ENCODE measurements at places on chromosomes 13 and 19.
A peak's percentile ranks its signal among the peaks of the same experiment; 100 is the strongest.

- DNase-seq: no peak
Observed at GRCh38 chr13:36789061-36789460, 30.0 kb upstream of the RFXAP start.

DNA sequence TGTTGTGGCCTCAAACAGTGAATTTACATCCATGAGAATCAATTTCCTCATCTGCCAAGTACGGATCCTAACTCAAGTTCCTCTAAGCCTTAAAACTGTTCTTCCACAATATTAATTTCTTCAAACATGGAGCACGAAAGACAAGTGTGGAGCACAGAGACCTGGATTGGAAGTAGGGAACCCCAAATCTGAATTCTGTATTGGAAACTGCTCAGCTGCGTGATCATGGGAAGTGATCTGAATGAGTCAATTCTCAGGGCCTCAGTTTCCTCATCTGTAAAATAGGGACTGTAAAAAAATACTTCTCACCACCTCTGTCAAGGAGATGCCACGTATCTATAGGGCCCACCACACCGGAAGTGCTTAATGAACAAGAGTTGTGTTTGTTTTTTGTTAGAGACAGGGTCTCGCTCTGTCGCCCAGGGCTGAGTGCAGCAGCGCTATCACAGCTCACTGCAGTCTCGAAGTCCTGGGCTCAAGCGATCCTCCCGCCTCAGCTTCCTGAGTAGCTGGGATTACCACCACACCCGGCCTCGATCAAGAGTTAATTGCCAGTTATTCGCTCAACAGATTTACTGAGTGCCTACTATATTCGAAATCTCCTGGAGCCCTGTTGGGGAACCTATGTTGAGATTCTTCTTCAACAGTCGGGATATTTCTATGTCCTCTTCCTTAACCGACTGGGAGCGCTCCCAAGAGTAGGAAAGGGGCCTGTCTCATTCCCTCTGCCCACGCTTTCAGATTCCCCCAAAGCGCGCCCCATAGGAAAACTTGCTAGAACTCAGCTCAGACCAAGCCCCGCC, 1.6 kb downstream of the SERTAD3 start:
- DNase-seq: no peak

GRCh38 chr13:95955255-95955654, 97.9 kb downstream of the UGGT2 start:
- no peak for DNase-seq

DNA sequence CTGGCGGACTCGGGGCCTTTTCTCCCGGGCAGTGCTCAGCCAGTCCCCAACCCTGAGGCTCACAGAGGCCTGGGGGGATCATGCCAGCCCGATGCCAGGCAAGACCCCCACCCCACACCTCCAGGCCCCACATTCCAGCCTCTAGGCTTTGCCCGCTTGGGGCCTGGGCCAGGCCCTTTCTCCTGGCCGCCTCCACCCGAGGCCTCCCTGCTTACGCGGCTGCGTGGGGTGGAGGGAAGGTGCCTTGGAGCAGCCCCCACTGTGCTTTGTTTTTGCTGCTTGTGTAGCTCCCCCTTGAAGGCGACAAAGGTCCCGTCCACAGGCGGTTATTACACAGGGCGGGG, 38.4 kb downstream of the SMIM24 start:
- no peak for DNase-seq

- no peak for DNase-seq
Observed at GRCh38 chr13:62251734-62252133, 836.1 kb upstream of the PCDH20 start.

GRCh38 chr19:3984908-3985642, at the start of gene EEF2:
Gene EEF2, minus strand, starts transcription at chr19:3985463. Its CDS starts 83 bp downstream, at chr19:3985380.
- DNase-seq: peak; percentile 93

- DNase-seq: no peak
Observed at GRCh38 chr13:45349438-45349837, 8.5 kb upstream of the TPT1 start.

- peak; percentile 50 for DNase-seq
Observed at GRCh38 chr13:27353166-27353583, 71.2 kb upstream of the GTF3A start.

- peak; percentile 92 for DNase-seq
Observed at GRCh38 chr19:46466536-46467196, 4.7 kb downstream of the PNMA8A start.

DNA sequence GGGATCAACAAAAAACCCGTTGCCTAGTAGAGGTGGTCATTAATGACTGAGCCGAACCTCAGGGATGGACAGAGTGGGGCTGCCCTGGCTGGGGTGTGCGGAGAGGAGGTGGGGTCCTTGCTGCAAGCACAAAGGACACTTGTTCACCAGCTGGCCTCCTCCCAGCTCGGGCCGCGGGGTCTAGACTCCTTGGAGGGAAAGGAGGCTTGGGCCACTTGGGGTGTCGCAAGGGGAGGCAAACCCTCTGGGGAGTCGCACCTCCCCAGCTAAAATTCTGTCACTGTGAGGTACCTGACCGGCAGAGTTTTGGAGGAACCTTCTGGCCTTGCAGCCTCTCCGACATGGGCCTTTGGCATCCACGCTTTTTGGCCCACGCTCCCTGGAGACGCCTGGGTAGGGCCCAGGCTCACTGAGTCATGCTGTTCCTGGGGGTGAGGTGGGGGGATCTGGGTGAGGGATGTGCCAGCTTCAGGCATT, 8.2 kb downstream of the KLHL26 start:
- DNase-seq: no peak

GRCh38 chr19:17294051-17294891, 9.0 kb downstream of the ABHD8 start:
- no peak for DNase-seq

- DNase-seq: no peak
Observed at GRCh38 chr19:34722353-34722752, 11.7 kb upstream of the ZNF181 start.

DNA sequence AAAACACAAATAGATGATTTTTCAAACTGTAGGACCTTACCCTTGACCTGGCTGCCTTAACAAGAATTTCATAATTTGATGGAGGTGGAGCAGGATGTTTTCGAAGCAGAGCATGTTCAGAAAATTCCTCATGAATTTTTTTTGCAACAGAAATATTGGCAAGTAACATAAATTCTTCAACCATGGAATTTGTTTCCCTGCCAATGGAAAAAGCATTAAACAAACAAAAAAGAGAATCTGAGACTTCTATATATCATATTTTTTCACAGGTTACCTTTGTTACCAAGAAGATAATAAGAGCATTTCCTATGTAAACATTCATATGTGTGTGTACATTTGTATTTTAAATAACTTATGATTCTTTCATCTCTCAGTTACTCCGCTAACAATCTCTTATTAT, 18.3 kb downstream of the DIS3 start:
- DNase-seq: peak; percentile 60

DNA sequence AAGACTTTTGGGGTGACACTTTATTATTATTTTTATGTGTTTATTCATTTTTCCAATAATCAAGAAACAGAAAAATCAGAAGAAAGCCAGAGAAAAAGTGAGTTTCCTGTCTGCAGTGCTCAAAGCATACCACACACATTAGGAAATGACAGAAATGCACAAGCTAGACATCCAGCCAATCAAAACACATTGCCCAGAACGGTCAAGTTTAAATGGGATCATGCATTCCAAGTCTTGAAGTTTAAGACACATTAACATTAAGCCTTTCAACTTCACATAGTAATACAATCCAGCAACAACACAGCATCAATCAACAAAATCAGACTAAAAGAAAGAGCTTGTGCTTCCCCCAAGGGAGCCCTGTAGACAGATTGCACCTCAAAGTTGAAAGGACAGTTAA, 28.7 kb upstream of the MEDAG start:
- peak; percentile 90 for DNase-seq

GRCh38 chr19:17555929-17556813, 722 bp downstream of the COLGALT1 start:
- DNase-seq: peak; percentile 65

GRCh38 chr13:25335856-25336255, 34.4 kb downstream of the NUP58 start:
- no peak for DNase-seq

GRCh38 chr19:6062961-6063575, 47.2 kb downstream of the RFX2 start:
- DNase-seq: no peak

DNA sequence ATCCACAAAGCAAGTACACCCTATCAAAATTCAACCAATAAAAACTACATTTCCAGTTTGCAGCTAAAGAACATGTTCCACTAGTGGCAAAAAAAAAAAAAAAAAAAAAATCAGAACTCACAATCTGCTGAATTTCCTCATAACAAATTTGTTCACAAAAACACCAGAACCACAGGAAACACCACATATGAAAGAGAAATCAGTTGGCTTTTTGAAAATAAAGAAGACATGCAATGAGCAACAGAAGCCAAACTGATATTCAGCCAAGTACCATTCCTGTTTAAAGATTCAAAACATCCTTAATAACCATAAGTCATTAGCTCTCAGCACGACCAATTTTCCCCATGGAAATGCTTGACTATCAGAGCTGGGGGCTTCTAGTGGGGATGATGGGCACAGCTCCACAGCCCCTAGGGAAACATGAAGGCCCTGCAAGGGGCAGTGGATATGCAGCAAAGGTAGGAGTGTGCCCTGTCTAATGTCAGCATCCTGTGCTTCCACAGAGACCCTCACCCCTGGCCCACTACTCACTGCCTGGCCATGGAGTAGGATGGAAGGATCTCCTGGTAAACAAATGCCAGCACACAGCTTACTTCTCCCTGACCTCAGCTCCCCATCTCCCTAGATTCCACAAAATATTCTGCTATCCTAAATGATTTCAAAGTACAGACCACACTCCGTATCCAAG, 74.0 kb upstream of the DOCK9 start:
- DNase-seq: no peak

GRCh38 chr13:27472941-27473340, 22.6 kb upstream of the MTIF3 start:
- no peak for DNase-seq

GRCh38 chr13:45374917-45375316, 33.9 kb upstream of the TPT1 start:
- DNase-seq: no peak

Data from choroid plexus epithelial cell (primary cell).